ENCODE measurements at places on chromosomes 6 and 20.
A peak's percentile ranks its signal among the peaks of the same experiment; 100 is the strongest.

- peak; percentile 54 for DNase-seq
Measured at GRCh38 chr6:96837081-96837971, at the start of gene GPR63. TSS of gene GPR63 (minus strand) at chr6:96837477. CDS start at chr6:96799731, 37,746 bp downstream.

DNA sequence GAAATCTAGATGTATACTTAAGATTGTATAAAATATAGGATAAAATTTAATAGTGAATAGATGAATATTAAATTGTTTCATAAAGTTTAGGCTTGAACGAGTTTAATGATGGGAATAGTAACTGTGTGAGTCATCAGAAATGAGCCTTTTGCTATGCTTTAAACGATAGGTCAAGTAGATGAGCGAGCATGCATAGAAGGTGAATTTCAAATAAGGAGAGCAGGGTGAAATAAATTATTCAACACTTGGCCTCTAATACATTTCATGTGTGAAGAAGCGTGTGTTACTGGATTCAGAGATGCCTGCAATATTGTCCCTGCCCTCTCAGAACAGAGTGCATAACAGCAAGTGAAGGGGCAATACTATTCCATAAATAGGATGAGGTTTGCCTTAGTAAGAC lies 74.4 kb upstream of the EYA4 start:
- DNase-seq: peak; percentile 19

DNA sequence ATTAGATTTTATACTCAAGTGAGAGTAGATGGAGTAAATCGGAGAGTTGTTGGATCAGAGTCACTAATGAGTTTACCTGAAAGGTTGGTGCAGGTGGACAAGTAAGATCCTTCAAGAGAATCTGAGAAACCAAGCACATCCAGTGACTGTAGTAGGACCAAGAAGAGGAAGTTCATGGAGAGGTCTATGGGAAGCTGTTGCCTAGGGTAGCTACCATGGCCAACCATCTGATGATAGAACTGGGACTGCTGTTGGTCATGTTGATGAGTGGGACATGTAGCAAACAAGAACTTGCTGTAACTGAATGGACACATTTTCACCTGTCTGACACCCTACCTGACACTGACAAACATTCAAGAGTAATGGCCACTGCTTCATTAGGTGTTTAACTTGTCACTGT lies 11.3 kb upstream of the ADGB start:
- DNase-seq: no peak

DNA sequence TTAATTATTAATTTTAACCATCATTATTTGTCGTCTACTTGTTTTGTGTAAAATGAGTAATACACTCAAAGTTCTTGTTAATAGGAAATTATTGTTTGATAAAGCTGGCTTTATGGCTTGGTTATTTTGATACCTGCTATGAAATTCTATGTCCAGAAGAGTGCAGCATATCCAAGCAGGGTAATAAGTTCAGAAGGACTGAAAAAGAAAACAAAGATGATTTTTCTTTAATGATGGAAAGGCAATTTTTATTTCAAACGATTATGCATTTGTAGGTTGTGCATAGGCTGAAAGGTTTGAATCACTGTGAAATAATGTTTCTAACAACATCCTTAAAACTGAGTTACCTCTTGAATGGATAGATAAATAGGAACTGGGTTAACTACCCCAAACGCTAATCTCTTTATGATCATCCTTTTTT lies 1.4 kb upstream of the MAN1A1 start:
- peak; percentile 54 for DNase-seq

- DNase-seq: peak; percentile 44
Measured at GRCh38 chr6:55108134-55109130, 65.9 kb upstream of the HCRTR2 start.

GRCh38 chr20:2162823-2163166 lies 61.2 kb downstream of the STK35 start:
- DNase-seq: no peak

All from renal cortical epithelial cell (primary cell).